NCI-H1694 (cell line): ENCODE measurements at places on chromosomes 7 and 10.

GRCh38 chr10:128422190-128422589 is 296.0 kb upstream of the MKI67 start:
- DNase-seq, result no peak

DNA sequence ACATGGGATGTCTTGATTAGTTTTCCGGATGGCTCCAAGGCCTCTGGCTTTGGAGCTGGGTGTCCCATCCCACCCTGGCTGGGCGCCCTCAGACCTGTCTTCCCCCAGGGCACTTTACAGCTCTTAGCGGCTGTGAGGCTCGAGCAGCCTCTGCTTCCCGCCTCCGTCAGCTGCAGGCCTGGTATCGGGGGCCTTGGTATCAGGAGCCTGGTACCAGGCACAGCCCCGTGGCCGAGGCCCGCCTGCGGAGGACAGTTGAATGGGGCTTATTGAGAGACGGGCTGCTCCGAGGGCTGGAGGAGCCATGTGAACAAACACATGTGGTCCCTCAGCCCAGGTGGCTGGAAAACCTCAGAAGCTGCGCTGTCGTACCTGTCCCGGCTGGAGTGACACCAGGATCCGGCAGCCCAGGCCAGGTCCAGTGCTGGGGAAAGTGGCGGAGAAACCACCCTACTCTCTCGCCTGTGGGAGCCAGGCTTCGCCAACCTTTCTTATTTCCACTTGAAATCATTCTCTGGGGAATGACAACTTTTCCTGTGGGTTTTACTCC is 23.9 kb upstream of the AP5Z1 start:
- no peak for DNase-seq

GRCh38 chr7:51444936-51445335 is 128.3 kb upstream of the COBL start:
- no peak for DNase-seq

DNA sequence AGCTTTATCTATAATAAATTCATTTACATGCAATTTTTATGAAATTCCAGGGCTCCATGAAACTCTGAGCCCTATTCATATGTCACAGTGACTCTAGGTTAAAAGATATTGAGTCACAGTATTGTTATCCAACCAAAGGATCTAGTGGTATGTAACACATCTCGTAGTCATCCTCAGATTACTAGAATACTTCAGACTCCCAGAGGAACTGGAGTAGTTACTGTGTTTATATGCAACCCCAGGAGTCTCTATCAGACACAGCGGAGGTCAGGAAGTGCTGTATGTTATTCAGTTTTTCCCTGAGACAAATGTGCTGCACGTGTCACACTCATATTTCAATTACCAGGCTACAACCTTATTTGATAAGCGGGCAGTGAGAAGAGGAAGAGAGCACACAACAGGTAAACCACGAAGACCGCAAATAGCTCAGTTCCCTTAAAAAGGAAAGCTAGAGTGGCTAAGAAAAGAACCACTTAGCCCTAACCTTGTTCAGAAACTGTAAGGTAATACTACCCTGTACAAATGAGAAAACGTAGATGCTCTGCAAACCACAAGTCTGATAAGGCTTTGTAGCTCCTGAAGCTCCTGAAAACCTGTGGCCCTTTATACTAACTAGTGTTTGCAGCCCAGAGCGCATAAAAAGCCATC is 114.0 kb upstream of the CNTNAP2 start:
- DNase-seq, result no peak

DNA sequence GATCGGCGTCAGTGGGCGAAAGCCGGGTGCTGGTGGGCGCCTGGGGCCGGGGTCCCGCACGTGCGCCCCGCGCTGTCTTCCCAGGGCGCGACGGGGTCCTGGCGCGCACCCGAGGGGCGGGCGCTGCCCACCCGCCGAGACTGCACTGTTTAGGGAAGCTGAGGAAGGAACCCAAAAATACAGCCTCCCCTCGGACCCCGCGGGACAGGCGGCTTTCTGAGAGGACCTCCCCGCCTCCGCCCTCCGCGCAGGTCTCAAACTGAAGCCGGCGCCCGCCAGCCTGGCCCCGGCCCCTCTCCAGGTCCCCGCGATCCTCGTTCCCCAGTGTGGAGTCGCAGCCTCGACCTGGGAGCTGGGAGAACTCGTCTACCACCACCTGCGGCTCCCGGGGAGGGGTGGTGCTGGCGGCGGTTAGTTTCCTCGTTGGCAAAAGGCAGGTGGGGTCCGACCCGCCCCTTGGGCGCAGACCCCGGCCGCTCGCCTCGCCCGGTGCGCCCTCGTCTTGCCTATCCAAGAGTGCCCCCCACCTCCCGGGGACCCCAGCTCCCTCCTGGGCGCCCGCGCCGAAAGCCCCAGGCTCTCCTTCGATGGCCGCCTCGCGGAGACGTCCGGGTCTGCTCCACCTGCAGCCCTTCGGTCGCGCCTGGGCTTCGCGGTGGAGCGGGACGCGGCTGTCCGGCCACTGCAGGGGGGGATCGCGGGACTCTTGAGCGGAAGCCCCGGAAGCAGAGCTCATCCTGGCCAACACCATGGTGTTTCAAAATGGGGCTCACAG is 1.1 kb downstream of the EGFR start:
- DNase-seq, result no peak

- no peak for DNase-seq
Measured at GRCh38 chr7:49644396-49645166, 128.9 kb upstream of the VWC2 start.

- no peak for DNase-seq
Measured at GRCh38 chr10:68271196-68271882, 39.4 kb upstream of the ATOH7 start.

DNA sequence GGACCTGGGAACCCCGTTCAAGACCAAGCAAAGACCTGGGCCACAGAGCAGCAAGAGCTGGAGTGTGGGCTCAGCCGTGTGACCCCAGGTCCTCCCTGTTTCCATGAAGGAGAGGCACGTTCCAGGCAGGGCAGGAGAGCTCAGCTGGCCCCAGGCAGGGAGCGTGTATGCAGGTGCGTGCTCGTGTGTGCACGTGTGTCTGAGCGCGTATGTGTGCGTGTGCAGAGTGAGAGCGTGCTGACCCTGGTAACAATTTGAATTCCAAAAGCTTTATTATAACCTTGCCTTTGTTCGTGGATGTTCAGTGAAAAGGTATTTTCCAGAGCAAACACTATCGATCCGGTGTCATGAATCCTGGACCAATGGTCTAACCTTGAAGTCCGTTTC is 54.6 kb downstream of the FOXL3 start:
- no peak for DNase-seq

DNA sequence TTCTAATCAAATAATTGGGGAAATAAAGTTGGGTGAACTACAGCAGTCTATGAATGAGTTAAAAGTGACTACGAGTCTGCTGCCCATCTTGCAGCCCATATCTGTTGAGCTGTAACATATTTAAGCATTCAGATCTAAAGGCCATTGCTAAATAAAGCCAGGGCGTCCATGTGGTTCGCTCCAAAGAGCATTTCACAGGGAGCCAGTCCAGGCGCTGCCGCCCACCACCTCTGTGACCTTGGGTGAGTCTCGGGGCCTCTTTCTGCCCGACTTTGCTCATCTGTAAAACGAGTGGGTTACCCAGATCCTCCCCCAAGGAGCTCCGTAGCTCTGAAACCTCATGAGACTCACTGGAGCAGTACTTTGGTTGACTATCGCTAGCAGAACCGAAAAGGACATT is 223.1 kb downstream of the CUX1 start:
- DNase-seq, result no peak

DNA sequence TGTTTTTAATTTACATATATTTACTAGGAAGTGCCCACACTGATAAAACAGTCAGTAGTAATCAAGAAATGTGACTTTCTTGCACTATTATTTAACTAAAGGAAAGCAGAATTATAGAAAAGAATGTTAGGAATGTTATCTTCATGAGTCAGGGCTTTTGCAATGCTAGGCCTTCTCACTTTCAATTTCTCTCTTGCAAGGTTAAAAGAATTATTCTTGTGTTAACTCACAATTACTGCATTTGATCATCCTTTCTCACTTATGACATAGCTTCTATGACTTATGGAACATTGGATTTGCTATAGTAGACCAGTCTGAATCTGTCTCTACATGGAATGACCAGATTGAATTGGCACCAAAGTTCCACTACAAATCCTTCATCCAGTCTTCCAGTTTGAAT is 192.4 kb downstream of the SDK1 start:
- no peak for DNase-seq

- no peak for DNase-seq
Measured at GRCh38 chr10:42645103-42645502, 6.7 kb upstream of the ZNF33B start.

GRCh38 chr10:60778971-60779796 is 906 bp downstream of the CDK1 start:
- DNase-seq, result no peak

DNA sequence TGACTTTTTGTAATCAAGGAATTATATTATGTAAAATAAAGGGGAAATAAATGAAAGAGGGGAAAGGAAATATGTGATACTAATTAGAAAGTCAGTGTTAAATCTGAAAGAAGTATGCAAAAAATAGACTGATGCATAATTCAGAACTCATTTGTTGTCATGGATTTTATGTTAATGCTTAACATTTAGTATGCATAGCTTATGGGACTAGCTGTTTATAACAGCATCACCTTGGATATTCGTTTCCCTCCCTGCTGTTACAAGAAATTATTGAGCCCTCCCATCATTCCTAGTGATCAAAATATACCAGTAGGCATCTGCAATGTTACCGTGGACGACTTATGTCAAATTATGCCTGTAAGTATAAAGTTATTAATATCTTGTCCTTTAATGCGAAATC is 85.9 kb downstream of the HECTD2 start:
- DNase-seq, result no peak

- DNase-seq, result no peak
Measured at GRCh38 chr7:80908360-80908797, 10.5 kb downstream of the SEMA3C start.

- peak; percentile 90 for DNase-seq
Measured at GRCh38 chr7:71733107-71733870, 601.3 kb downstream of the GALNT17 start.

DNA sequence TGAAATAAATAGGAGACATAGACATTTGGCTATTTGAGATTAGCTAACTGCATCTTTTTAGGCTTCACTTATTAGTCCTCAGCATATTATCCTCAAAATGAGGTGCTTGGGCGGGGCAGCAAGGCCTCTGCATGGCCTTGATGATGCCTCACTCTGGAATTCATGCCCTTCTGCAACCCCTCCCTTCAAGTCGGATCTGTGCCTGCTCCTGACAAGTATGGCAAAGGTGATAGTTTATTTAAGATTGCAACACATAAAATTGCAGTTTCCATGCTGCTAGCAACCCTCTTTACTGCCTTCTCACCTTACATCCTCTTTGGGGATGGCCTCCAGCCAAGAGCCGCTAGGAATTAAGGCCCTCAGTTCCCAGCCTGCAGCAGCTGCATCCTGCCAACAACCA is 241.3 kb upstream of the ADARB2 start:
- DNase-seq, result peak; percentile 4

- no peak for DNase-seq
Measured at GRCh38 chr10:33947544-33947943, 613.1 kb upstream of the NRP1 start.

GRCh38 chr10:11156480-11156879 is 138.8 kb downstream of the CELF2 start:
- no peak for DNase-seq

- no peak for DNase-seq
Measured at GRCh38 chr10:43569681-43570080, 4.7 kb downstream of the ZNF239 start.

DNA sequence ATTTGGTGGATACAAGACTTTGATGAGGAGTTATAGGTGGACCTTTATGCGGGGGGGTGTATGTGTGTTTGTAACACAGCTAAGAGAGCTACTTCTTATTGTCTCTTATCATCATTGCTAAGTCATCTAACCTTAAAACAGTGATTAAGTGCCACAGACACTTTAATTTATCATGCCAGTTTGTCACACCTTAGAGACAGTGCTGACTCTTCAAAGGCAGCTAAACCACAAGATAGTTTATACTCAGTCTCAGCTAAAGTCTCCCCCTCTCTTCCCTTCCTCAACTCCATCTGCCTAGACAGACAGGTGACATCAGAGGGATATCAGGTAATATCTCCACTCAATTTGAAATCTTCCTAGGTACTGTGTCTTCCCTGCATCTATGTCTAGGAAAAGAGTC is 42.2 kb downstream of the MYPN start:
- no peak for DNase-seq

DNA sequence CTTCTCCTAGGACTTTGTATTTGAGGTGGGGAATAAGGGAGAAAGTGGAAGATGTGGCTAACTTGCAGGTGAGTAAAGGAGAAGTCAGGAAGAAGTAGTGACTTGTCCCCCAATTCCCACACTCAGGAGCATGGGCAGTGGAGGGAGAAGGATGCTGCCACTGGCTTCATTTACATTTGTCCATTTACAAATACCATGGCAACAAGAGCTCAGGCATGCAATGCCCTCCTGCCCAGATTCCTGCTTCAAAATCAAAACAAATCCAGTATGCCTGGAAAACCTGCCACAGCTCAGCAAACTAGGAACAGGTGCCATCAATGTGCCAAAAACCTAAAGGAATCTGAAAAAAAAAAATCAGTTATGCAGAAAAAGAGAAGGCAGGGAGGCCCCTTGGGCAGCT is 139.9 kb downstream of the KCNMA1 start:
- DNase-seq, result no peak

GRCh38 chr10:99977916-99978315 is 31.8 kb downstream of the DNMBP start:
- no peak for DNase-seq

- DNase-seq, result no peak
Measured at GRCh38 chr10:124736491-124737136, 7.6 kb downstream of the FAM53B start.
